ENCODE measurements at places on chromosomes 13 and 19.

DNA sequence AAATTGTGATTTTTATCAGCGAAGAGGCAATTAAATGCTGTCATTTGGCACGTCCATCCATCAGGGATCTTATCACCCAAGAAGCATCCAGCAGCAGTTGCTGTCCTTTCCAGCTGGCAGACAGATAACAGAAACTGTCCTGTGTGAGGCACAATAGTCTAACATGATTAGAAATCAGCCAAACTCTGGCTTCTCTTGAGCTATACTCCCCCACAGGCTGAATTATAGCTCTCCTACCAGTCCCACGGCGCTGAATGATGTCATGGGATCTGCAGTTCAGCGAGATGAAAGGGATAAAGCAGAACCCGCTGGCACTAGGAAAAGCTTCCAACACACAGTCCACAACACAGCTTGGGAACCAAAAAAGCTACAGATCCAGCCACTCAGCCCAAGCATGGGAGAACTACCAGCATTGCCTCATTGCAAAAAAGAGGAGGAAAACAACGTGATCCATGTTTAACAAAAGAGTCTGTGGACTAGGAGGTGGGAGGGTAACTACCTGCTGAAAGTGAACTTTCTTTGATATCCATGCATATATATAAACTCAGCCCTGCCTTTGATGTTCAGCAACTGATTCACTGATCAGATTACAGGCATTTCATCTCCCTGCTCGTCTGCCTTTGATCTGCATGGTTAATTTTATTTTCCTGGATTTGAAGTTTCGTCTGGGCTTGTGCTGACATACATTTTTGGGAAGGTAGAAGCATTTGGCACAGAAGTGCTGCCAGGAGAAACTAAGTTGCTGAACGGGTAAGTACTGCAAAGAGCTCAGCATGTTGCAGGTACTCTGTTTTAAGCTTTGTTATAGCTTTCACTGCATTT lies at the start of gene TNFRSF19:
Gene TNFRSF19, plus strand, starts transcription at position 314 of the 822 bp plus-strand sequence. CDS start 19,772 bp downstream, outside the sequence.
- no peak for DNase-seq

GRCh38 chr13:42272115-42272803 lies at the start of gene AKAP11:
Gene AKAP11 (plus strand): TSS chr13:42272152. CDS start chr13:42286349, 14,197 bp downstream.
- DNase-seq, result peak; percentile 30

GRCh38 chr19:3057275-3057714 lies 5.0 kb downstream of the TLE5 start:
- DNase-seq, result no peak

DNA sequence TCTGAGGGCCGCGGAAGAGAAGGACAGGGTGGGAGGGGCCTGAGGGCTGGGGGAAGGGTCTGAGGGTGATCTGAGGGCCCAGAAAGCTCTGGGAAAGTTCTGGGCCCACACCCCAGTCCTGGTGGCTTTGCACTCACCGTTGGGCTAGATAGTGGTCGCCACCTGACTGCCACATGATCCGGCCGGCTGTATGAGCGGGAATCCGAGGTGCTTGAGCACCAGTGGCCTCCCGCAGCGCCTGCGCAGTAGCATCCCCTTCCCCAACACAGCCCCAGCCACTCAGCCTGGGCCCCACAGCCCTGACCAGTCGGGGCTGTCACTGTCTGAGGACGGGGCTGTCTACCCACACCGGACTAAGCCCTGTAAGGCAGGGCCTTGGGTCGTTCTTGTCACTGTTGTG lies 15.0 kb downstream of the PRODH2 start:
- DNase-seq, result no peak

DNA sequence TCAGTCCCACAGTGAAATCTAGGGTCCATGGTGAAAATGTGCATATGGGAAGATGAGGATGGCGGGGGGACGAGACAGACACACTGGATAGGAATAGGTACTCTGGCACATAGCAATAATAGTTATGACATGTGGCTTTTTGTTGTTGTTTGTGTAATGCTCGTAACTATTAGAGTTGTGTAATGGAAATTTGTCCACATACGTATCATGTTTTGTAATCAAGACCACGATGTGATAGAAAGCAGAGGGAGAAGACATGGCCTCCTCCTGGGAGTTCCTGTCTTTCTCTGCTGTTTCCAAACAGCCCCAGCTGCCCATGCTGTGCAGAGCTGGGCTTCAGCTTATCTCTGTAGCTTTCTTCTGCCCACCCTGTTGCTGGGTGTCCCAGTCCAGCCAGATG lies 185.3 kb upstream of the TMTC4 start:
- DNase-seq, result no peak

- DNase-seq, result no peak
Observed at GRCh38 chr13:53340505-53341143, 312.0 kb downstream of the OLFM4 start.

- DNase-seq, result no peak
Observed at GRCh38 chr19:45235485-45235884, 9.7 kb downstream of the EXOC3L2 start.

DNA sequence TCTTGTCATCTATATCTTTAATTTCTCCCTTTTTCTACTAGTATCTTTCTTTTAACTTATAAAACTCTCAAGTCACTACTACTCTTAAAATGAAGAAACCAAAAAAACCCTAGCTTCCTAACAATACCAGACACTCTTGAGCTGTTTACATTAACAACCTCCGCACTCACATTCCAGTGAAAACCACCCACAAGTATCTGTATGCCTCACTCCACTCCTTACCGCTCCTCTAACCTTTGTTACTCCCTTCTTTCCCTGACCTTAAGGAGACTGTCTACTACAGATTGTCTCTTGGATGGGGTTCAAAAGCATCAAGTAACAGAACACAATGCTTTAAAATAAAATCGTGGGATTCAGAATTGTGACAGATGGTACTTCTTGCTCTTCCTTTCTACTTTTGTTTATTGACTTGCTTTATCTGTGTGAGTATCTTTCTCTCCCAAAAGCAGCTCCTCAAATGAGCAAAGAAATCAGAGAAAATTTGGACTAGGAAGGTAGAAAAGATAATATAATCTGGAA lies 110.0 kb upstream of the FBXL3 start:
- DNase-seq, result no peak

DNA sequence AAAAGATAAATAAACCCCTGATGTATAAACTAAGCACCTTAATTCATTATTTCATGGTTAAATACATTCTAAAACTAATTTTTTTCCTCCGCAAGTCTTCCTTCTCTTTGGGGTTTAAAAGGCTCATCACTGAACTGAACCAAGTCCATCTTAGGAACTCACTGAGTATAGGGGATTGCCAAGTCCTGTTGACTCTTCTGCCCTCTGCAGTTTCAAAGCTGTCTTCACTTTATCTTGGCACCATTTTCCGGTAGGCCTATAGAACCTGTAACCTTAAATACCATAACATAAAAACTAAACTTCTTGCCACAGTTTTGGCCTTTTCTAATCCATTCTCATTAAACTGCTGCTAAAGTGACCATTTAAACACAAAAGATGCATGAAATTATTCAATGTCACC lies 66.5 kb upstream of the USPL1 start:
- DNase-seq, result peak; percentile 25

DNA sequence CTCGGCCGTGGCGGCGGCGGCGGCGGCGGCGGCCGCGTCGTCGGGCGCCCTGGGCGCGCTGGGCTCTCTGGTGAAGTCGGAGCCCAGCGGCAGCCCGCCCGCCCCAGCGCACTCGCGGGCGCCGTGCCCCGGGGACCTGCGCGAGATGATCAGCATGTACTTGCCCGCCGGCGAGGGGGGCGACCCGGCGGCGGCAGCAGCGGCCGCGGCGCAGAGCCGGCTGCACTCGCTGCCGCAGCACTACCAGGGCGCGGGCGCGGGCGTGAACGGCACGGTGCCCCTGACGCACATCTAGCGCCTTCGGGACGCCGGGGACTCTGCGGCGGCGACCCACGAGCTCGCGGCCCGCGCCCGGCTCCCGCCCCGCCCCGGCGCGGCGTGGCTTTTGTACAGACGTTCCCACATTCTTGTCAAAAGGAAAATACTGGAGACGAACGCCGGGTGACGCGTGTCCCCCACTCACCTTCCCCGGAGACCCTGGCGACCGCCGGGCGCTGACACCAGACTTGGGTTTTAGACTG lies 1.7 kb downstream of the SOX1 start:
- no peak for DNase-seq

DNA sequence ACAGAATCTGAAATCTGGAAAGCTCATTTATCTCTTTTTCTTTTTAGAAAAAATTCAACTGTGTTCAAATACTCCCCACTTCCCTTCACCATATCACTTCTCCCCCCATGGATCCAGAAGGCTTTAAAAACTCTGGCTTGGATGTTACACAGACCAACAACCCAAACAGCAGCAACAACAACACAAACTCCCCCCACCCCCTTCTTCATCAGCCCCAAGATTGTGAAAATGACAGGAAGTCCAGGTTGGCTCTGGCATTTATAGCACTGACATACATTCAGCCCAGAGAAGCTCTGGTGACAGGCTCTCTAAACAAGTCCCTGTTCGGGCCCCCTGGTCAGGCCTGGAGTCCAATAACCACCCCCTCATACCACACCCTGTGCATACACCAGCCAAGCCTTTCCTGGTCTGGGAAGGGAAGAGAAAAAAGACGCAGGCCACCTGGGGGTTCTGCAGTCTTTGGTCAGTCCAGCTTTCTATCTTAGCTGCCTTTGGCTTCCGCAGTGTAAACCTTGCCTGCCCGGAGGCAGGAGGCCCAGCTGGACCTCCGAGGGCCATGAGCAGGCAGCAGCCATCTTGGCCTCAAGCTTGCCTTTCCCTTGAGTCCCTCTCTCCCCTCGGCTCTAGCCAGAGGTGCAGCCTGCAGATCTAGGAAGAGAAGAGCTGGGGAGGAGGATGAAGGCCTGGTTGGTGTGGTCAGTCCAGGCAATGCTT lies 6.8 kb downstream of the CDX2 start:
- no peak for DNase-seq

Data from kidney capillary endothelial cell (primary cell).